ENCODE measurements at places on chromosomes 2 and 18.

DNA sequence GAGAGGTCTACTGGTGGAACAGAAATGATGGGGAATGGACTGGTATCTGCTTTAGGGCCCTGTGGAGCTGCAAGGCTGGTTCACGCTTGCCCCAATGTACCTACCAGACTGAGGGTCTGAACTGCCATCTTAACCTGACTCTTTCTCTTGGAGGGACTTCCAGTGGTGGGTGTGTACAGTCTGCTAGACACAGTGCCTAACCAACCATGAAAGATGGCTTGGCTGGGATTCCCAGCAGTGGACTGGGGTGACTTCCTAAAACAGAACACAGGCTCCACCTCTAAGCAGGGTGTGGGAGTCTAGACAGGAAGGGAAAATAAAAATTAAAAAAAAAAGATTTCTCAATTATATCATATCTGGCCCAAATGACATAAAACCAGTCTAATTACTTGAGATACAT lies 25.5 kb upstream of the MYO3B start:
- no peak for DNase-seq

DNA sequence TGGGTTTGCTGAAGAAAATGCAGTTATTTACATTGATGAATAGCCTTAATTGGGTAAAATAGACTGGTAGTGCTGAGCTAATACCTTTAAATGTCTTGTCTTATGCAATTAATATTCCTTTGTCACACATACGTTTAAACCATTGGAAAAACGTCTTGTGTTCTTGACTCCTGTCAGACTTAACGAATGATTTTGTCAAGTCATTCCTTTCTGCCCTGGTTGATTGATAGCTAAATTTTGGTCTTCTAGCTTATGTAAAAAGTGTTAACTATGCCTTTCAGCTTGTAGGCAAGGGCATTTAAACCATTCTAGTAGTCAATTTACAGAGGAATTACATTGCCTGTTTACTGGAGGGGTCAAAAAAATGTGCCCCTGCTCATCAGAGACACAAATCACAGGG lies 105.8 kb upstream of the LRRTM1 start:
- no peak for DNase-seq

- DNase-seq: peak; percentile 50
Observed at GRCh38 chr18:65753520-65753919, 2.7 kb downstream of the CDH7 start.

- DNase-seq: peak; percentile 5
Observed at GRCh38 chr2:237223201-237223861, 137.6 kb downstream of the COPS8 start.

GRCh38 chr2:202030691-202031090 lies 3.0 kb upstream of the FZD7 start:
- no peak for DNase-seq

DNA sequence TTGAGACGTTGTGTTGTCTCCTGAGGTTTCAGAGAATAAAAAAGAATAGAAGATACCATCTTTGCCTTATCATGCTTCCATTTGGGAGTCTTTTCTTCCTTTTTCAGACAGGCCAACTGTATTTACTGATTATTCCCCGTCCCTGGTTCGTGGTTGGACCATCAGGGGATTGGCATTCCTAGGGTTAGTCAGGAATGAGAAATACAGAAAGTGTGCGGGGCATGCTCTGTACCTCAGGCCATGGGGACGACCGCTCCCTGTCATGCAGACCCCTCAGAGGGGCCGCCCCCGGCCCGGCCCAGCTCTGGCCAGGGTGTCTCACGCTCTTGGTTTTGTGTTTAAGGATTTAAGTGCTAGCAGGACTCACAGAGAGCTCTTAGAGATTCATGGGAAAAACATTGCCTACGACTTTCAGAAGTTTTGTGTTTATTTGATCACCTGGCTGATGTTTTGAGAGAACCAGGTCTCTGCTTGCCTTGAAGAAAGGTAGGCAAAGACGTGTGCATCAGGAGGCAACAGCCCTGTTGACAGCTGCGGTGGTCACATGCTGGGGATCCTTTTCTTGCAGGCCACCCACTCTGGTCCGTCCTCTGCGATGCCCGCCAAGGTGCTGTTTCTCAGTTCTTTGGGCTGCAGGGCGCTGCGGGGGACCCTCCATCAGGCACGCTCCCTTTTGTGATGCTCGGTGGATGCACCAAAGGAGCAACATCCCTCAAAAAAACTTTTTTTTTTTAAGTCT lies 317.8 kb downstream of the AGAP1 start:
- no peak for DNase-seq

- no peak for DNase-seq
Observed at GRCh38 chr2:177810906-177811305, 261.7 kb downstream of the PDE11A start.

- no peak for DNase-seq
Observed at GRCh38 chr2:233387667-233388528, 33.6 kb downstream of the DGKD start.

GRCh38 chr2:230589497-230590015 lies 123.1 kb upstream of the CAB39 start:
- no peak for DNase-seq

GRCh38 chr2:121136323-121136722 lies 148.7 kb downstream of the TFCP2L1 start:
- DNase-seq: no peak

GRCh38 chr2:65558743-65559142 lies 126.3 kb upstream of the SPRED2 start:
- no peak for DNase-seq

DNA sequence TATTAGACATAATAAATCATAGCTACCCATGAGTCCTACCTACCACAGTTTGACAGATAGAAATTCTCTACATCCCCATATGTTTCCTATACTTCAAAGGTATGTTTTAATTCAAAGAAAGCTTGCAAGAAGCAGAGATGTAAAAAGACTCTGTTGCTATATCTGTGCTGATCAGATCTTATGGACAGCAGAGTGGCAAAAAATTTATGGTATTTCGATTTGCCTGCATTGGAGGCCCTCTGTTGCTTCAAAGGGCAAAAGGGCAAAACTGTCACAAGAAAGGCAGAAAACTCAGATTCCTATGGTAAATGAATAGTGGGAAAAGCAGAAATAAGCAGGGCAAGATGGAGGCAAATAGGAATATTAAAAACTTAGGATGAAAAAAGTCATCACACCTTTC lies 447.8 kb upstream of the SPHKAP start:
- no peak for DNase-seq

- no peak for DNase-seq
Observed at GRCh38 chr2:227163998-227164762, at the start of the genes COL4A3 and COL4A4. Gene COL4A3, plus strand, starts transcription at chr2:227164624. Its CDS starts 103 bp downstream, at chr2:227164727. Gene COL4A4, minus strand, starts transcription at chr2:227164205. Its CDS starts 16,722 bp downstream, at chr2:227147483.

DNA sequence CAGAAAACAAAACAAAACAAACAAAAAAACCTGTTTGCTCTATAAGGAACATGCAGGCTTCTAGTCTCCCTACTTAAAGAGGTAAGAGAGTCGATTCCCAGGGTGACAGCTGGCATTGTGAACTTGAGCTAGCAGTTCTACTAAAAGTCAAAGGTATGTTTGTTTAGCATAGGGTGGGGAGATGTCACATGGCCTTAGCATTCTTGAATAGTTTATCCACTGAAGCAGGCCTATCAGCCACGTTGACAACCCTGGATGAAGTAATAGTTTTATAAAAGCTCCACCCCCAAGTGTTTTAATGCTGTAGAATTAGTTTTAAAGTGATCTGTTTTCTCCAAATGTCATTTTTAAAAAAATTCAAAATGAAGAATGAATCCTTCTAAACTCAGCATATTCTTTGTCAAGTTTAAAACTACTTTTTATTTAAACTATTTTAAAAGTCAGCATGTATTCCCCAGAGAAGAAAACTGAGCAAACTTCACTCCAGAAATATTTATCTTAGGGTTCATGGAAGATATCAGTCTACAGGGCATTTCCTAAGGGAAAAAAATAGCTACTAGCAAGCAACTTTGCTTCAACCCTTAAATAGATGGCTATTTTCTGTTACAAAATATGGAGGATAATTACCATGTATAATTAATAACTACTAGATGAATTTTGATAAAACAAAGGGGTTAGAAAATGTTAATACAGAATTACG lies 1.7 kb downstream of the MYOM1 start:
- peak; percentile 97 for DNase-seq

DNA sequence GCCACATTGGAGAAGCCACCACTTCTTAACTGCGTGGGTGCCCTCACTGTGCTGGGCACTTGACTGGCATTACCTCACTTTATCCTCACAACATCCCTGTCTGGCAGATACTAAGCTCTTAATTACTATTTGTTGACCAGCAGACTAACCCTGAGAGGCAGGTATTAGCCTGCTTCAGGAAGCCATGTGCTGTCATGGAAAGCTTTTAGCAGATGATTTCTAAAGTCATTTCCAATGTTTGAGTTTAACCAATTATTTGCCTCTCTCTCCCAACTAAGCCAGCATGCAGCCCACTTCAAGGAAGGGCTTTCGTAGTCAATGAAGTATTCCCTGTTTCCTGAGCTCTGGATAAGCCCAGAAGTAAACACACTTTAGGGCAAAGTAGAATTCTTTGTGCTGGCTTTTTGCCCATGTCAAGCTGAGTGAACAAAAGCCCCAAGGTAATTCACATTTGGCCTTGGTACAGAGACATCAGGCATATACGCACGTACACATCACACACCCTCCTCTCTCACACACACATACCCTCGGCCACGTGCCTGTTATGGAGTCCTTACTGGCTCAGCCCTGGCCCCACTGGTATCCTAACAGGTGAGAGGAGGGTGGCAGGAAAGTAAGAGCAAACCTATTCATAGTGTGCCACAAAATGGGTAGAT lies 108.6 kb downstream of the C1D start:
- no peak for DNase-seq

DNA sequence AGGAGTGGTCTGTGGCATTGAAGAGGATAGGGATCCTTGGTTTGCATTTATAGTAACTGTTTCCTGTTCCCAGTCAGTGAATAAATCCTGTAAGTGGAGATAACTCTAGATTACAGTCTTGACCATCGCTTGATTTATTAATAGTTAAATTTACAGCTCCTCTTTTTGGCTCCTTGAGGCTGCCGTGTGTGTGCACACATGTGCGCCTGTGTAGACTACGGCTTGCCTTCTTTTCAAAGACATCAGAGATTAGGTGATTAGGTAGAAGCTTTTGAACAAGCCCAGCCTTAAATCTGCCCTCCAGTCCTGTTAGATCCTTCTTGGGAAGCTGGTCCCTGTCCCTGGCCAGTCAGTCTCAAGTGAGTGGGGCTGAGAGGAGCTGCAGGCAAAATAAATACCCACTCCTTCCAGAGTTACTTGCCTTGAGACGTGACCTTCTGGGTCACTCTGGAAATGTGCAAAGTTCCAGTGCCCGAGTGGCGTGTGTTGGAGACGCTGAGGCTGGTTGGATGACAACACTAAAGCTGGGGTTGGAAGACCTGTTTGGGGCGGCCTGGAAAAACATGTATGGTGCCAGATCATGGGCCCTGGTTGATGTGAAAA lies 32.0 kb downstream of the TCF7L1 start:
- DNase-seq: no peak

DNA sequence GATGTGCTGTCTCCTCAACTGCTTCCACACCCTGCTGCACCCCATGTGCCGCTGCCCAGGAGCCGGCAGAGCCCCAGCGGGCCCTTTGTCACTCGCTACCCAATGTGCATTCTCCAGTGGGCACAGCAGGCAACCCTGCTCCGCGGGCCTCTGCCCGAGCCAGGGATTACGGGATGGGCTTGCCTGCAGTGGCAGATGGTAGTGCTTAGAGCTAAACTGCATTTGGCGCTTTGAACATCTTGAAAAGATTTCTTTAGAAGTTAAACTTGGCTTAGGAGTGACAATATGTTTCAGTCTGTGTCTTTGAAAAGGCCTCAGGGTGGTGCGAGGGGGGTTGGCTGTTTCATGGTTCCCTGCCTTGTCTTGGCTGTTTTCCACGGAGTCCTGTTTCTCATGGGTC lies 84.0 kb upstream of the BOD1L2 start:
- DNase-seq: no peak

GRCh38 chr2:148867079-148867769 lies 7.8 kb upstream of the KIF5C start:
- no peak for DNase-seq

DNA sequence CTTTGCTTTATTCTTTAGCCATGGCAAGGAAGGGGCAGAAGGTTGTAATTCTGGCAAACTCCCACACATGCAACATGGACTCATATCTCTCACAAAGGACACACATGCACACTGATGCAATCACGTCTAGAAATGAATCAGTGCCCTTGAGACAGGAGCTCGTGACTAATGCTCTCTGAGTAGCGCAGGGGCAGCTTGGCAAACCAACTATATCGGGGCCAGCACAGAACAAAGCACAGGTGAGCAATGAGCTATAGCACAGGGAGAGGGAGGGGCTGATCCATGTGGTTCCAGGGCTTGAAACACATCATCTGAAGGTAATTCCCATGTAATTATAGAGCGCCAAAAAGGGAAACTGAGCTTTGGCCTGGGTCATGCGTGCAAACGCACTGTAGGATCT lies 165.2 kb upstream of the KLF7 start:
- DNase-seq: no peak

DNA sequence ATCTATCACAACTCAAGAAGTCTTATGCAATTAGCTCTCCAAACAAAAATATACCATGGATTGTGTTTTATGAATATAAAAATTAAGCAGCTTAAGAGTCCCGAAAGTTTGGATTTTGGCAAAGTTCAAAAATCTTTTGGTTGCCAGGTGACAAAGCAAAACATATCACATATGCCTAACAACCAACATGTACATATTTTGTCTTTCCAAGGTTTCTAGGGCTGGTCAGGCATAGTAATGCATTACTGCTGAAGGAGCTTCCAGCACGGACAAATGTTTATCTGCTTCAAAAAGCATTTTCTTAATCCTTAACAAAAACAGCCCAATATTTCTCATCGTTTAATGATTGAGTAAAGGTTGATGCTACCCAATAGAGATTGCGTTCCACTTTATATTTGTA lies 1327.1 kb upstream of the ZEB2 start:
- DNase-seq: no peak

- DNase-seq: no peak
Observed at GRCh38 chr2:215711471-215712034, 275.7 kb upstream of the FN1 start.

DNA sequence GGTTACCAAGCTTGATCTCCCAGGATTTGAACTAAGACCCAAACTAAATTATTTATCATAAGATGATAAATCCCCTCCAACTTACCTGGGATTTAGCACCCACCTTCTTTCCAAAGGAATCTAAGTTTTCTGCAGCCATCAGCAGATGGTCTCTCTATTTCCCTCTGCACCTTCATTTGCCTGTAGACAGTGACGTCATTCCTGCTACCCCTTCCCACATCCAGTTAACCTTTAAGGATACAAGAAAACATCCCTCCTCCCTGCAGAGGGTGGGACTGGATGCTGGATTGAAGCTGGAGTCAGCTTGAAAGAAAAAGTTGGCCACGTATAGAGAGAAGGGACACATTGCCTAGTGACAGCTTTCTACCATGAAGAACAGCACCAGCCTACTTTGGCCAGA lies 3.7 kb upstream of the DNER start:
- no peak for DNase-seq

GRCh38 chr18:37305066-37305465 lies 260.5 kb downstream of the CELF4 start:
- no peak for DNase-seq

DNA sequence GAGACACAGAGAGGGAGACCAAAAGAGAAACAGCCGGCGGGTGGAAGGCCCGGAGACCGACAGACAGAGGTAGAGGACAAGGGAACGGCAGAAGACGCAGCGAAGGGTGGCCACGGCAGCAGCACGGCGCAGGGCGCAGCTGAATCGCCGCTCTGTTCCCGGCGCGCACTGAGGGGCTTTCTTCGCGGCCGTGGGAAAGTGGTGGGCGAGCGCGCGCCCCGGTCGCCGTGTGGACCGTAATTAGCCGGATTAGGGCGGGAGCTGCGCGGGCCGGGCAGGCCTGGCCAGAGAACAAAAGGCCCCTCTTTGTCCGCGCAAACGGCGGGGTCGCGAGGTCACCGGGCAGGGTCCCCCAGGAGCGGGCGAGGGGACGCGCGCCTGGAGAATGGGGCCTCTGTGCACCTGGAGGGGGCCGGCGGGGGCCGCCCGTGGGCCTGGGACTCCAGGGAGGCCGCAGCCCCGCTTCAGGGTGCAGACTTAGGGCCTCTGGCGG lies 158.3 kb downstream of the ZFP36L2 start:
- DNase-seq: no peak
